ENCODE measurements at places on chromosomes 3 and 15. TPM values are rescaled to one million over a fixed set of nuclear protein-coding genes. Genes with fewer than 3 reads are reported as not detected.

DNA sequence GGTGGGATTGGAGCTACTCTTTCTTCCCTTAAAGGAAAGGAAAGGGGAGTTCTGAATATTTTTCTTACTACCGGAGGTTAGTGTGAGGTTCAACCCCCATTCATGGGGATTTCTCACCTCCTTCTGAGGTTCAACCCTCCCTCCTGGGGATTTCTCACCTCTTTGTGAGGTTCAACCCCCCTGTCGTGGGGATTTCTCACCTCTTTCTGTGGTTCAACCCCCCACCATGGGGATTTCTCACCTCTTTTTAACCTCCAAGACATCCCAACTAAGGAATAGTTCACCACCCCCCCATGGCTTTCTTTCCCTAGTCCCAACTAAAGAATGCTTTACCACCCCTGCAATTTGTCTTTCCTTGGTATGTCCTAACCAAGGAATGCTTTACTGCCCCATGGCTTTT lies 520.3 kb downstream of the EDEM1 start:
- no peak for DNase-seq

DNA sequence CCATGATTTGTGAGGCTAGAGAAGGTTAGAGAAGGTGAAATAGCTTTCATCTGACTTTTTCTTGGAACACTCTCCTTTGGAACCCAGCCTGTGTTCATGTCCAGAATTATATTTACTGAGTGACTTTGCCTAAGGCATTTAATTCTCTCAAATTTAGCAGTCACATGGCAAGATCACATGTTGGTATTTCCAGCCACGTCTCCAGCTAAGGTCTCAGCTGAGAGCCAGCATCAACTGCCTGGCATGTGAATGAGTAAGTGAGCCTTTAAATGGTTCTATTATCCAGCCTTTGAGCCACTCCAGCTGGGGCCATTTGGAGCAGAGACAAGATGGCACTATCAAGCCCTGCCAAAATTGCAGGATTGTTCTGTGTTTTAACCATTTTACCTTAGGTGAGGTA lies 130.2 kb upstream of the SGO1 start:
- no peak for DNase-seq

DNA sequence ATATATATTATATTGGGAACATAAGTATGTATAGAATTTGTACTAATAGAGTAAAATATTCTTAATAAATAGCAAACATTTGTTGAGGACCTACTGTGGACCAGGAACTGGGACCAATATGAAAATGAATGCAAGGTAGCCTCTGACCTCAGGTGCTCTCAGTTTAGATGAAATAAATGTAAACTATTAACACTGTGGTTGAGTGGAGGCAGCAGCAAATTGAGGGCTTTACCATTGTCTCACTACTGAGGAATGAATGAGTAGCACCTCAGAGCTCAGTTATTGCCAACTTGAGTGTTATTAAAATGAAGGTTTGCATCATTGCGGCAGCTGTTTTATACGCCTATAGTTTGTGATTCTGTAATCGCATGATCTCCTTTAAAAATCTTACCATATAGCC lies 90.9 kb upstream of the CGNL1 start:
- no peak for DNase-seq

DNA sequence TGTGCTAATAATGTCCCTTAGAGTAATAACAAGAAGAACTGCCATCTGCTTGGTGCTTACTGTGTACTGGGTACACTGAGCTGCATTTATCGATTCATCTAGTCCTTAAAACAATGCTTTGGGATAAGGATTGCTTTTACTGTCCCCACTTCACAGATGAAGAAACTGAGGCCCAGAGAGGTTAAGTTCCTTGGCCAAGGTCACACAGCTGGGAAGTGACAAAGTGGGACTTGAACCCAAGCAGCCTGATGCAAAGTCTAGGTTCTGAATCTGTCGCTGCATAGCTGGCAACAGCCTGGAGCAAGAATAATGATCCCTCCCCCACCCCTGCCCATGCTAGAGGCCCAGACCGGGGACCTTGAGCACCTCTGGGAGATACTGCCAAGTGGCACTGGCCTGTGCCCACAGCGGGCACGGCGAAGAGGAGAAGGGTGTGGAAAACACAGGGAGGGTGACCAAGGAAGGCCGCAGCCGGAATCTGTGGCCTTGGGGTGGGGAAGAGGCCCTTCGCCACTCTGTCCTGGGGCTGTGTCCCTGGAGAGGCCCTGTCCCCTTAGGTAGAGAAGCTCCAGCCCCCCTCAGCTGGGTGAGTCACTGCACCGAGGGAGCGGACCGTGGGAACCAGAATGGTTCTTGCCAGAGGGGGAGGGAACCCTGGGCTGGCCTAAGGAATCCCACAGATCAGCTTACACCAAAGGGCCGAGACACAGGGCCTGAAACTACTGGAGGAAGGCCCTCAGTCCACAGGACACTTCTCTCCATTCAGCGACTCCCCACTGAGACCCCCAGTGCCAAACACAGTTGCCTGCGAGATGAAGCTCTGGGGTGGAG lies 3.5 kb downstream of the PLXND1 start:
- no peak for DNase-seq

DNA sequence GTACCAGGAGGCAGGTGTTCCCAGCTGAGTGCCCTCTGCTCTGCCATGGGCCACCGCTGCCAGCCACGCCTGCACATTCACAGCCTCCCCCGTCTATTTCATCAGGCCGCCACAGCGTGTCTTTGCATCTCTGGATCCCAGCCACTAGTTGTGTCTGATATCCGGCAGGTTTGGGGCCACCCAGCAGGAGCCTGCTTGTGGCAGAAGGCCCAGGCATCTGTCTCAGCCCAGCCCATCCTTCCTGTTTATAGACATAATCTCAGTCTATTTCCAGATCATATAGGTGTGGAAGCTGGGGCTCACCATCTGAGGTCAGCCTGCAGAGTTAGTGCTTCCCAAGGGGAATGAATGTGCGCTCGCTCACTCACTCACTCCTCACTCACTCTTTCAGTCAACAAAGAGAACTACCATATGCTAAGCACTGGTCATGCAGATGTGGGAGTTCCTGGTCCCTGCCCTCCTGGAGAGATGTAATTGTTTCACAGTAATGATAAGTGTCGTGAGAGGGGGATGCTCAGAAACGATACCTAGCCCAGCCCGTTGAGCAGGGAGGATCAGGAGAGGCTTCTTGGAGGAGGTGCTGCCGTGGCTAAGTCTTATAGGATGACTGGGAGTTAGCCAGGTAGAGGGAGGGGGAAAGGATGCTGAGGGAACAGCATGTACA lies 60.6 kb downstream of the FGD5 start:
- no peak for DNase-seq

GRCh38 chr3:138942271-138942670 lies 4.7 kb downstream of the FOXL2 start:
- DNase-seq: no peak

DNA sequence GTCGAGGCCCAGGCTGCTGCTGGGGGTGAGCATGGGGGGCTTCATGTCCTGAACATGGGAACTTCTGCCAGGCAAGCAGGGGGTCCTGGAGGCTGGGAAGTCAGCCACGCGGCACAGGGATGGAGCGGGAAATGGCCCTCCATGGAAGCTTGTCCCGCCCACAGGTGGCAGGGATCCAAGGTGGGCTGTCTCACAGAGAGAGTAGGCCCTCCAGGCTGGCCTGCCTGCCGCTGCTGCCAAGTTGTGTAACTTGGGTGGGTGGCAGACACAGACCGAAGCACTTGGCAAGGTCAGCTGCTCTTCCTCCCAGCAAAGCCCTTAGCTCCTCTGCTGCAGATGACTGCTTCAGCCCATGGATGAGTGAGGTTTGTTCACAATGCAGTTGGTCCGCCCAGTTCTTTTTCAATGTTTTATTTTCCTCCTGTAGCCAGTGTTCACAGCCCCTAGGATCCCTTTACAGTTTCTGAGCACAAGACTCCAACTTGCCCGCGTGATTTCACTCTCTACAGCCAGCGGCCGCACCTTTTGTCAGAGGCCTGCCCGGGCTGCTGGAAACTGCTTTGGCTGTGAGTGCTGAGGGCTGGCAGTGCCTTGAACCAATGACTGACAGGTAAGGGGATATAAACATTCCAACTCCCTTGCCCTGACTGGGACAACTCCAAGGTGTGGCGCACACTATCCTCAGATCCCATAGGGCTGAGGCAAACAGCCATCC lies 26.7 kb downstream of the HCN4 start:
- no peak for DNase-seq

DNA sequence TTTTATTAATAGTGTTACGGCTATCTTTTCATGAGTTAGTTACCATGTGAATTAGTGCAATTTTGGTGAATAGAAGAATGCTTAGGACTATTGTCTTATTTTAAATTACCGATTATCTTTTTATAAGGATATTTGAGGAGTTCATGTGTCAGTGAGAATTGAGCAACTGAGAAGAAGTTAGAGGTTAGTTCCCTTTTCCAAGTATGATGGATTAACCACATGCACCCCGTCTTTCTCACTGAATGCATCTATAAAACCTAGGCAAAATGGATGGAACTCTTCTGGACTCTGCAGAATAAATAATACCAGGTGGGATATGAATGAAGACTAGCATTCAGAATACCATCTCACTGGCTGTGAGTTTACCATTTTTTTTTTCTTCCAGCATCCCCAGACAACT lies 74.3 kb downstream of the TCF12 start:
- DNase-seq: no peak

DNA sequence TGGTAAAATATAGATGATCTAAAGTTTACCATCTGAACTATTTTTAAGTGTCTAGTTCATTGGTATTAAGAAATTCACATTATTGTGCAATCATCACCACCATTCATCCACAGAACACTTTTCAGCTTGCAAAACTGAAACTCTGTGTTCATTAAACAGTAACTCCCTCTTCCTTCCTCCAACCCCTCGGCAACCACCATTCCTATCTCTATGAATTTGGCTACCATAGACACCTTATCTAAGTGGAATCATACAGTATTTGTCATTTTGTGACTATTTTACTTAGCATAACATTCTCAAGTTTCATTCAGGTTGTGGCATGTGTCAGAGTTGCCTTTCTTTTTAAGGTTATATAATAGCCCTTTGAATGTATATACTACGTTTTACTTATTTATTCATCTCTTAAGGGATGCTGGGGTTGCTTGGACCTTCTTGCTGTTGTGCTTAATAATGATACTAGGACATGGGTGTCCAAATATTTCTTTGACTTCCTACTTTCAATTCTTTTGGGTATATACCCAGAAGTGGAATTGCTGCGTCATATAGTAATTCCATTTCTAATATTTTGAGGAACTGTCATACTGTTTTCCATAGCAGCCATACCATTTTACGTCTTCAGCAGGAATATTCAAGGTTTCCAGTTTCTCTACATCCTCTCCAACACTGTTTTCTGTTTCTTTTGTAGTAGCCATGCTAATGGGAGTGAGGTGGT lies 20.9 kb downstream of the KAT2B start:
- no peak for DNase-seq

GRCh38 chr3:42608581-42608980 lies 8.1 kb downstream of the NKTR start:
- DNase-seq: no peak

- no peak for DNase-seq
Measured at GRCh38 chr3:122974764-122975162, 52.8 kb downstream of the SEMA5B start.

DNA sequence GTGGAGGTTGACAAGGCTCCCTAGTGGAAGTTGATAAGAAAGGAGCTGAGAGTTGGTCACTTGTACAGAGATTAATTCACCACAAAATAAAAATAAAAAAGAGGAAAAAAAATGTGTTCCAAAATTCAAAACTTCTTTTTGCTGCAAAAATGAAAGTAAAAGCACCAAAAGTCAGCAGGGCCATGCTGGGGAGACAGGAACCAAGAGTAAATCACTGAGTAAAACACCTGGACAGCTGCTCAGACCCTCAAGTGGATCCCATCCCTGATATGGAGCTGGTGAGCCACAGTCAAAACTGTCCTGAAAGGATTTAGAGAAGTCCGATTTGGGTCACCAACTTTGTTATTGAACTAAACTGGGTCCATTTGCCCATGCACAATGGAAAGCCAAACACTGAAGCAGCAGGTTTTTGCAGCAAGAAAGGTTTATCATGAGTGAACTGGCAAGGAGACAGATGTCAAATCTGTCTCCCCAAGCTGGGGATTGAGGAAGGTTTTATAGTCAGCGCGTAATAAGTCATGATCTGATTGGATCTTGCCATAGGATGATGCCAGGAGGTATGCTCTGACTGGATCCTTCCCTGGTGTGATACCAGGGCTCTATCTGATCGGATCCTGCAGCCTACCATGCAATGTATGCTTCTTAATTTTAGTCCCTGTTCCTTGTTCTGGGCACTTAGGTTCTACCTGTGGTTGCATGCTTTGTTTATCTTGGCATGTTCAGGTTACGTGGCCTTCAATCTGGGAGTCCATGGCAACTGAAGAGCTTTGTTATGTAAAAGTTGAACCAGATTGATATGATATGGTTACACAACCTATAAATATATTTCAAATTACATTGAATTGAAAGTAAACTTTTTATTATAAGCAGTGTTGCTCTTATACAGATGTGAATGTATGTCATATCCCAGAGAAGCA lies 313.2 kb downstream of the POLQ start:
- DNase-seq: no peak

- no peak for DNase-seq
Measured at GRCh38 chr3:139794469-139795265, 116.9 kb upstream of the NMNAT3 start.

DNA sequence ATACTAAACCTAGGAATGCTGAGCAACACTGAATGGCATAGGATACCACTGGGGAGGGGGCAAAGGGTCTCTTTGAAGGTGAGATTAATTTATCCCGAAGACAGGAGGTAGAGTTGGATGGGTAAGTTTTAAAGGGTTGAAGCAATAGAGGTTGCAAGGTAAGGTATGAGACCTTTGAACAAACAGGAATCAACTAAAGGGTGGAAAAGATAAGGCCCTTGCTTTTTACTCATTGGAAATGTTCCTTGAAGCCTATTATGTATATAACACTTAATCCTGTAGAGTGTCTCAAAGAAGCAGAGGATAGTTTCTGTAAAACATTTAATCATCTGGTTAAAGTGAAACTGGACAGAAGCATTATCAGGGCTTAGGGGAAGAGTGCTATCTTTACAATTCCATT lies 5.7 kb downstream of the ABHD5 start:
- DNase-seq: no peak

GRCh38 chr15:62895905-62896316 lies 146.6 kb upstream of the TPM1 start:
- peak; percentile 73 for DNase-seq

ADGRG7 gene
- not detected for total RNA-seq

TIMP4 gene
- not detected for total RNA-seq

PDZRN3 gene
- total RNA-seq: not detected

DTWD1 gene
- total RNA-seq: 8.6 TPM

GPR87 gene
- total RNA-seq: 0.53 TPM

POTEB gene
- not detected for total RNA-seq

All from glomerular endothelial cell (primary cell).